ENCODE measurements at places on chromosomes 13 and 19.

- H3K27ac ChIP-seq: no peak overlapping the region
- DNase-seq: no peak
- no peaks in the 10 kb centered on the region for H3K27me3 ChIP-seq
- no peak overlapping the region for H3K4me3 ChIP-seq
- H3K4me1 ChIP-seq: no peaks in the 10 kb centered on the region
- H3K36me3 ChIP-seq: no peaks in the 10 kb centered on the region
Observed at GRCh38 chr13:73129023-73129422, 70.2 kb downstream of the KLF5 start.

DNA sequence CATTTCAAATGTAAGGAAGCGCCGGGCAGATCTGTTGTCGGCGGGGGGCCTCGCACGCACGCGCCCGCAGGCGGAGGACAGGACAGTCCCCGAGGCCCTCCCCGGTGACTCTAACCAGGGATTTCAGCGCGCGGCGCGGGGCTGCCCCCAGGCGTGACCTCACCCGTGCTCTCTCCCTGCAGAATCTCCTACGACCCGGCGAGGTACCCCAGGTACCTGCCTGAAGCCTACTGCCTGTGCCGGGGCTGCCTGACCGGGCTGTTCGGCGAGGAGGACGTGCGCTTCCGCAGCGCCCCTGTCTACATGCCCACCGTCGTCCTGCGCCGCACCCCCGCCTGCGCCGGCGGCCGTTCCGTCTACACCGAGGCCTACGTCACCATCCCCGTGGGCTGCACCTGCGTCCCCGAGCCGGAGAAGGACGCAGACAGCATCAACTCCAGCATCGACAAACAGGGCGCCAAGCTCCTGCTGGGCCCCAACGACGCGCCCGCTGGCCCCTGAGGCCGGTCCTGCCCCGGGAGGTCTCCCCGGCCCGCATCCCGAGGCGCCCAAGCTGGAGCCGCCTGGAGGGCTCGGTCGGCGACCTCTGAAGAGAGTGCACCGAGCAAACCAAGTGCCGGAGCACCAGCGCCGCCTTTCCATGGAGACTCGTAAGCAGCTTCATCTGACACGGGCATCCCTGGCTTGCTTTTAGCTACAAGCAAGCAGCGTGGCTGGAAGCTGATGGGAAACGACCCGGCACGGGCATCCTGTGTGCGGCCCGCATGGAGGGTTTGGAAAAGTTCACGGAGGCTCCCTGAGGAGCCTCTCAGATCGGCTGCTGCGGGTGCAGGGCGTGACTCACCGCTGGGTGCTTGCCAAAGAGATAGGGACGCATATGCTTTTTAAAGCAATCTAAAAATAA, 18.2 kb downstream of the IL17D start:
- H3K36me3 ChIP-seq: no peaks in the 10 kb centered on the region
- H3K27ac ChIP-seq: no peak overlapping the region
- no peak for DNase-seq
- no peak overlapping the region for H3K4me3 ChIP-seq
- peaks cover 2% of the 10 kb centered on the region for H3K4me1 ChIP-seq
- peaks cover 19% of the 10 kb centered on the region for H3K27me3 ChIP-seq

DNA sequence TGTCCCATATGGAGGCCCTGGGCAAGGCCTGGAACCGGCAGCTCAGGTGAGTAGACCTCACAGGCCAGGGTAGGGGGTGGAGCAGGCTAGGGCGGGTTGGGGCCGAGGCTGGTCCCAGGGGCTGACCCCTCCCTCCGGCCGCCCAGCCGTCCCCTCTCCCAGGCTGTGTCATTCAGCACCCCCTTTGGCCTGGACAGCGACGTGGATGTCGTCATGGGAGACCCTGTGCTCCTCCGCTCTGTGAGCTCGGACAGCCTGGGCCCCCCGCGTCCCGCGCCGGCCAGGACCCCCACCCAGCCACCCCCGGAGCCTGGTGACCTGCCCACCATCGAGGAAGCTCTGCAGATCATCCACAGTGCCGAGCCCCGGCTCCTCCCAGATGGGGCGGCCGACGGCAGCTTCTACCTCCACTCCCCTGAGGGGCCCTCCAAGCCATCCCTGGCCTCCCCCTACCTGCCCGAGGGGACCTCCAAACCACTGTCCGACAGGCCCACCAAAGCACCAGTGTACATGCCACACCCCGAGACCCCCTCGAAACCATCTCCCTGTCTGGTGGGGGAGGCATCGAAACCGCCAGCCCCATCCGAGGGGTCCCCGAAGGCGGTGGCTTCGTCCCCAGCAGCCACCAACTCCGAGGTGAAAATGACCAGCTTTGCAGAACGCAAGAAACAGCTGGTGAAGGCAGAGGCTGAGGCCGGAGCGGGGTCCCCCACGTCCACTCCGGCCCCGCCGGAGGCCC, 16.0 kb downstream of the CAMSAP3 start:
- H3K4me3 ChIP-seq: no peak overlapping the region
- H3K4me1 ChIP-seq: no peaks in the 10 kb centered on the region
- no peak for DNase-seq
- no peak overlapping the region for H3K27ac ChIP-seq

DNA sequence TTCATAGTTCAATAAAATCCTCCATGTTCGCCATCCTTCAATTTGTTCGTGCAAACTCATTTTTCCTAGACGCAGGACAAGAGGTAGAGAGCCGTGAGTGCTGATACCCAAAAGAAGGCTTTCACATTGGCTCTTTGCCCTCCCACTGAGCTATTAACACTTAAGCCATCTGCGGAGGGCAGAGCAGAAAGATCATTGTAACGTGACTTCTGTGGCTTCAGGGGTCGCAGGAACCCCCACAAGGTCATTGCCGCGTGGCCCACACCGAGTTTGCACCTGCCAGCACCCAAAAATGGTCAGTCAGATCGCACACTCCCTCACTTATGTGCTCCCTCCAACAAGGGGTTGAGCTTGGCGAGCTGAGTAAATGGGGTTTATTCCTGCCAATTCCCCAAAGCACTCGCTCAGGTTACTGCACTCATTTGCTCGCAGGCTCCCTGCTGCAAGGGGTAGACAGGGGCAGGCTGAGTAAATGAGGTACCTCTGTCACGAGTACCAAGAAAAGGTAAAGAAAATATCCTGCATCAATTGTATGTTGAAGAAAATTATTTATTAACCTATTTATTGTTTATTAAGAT, 144.1 kb downstream of the PRR20E start:
- H3K4me3 ChIP-seq: no peak overlapping the region
- DNase-seq: no peak
- H3K27me3 ChIP-seq: no peaks in the 10 kb centered on the region
- no peaks in the 10 kb centered on the region for H3K36me3 ChIP-seq
- H3K27ac ChIP-seq: no peak overlapping the region

DNA sequence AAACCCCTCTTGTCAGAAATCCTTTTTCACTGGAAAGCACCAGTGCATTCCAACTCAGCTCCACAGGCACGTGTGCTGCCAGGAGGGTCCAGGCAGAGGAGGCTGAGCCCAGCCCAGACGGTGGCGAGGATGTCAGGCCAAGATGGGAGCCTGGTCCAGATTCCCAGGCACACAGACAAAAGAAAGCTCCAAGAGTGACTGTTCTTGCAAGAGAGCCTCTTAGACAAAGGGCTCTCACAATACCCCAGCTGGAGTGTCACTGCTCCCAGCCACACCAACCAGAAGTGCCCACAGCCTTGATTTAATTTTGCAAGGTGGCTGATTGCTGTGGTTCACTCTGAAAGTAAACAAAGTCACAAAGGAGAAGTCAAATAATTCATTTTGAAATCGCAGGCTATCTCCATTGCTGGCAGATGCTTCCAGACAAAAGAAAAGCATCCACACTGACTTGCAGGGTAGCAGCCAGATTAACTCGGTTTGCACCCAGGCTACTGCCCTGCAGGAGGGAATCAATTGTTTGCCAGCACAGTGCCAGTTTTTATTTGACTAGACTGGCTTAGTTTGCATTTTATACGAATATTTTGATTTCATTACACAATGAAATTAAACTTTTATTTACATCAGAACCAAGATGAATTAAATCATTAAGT, 95.1 kb downstream of the RAB20 start:
- DNase-seq: no peak
- H3K27ac ChIP-seq: no peak overlapping the region
- no peaks in the 10 kb centered on the region for H3K36me3 ChIP-seq

All from activated CD4-positive, alpha-beta memory T cell treated with anti-CD3 and anti-CD28 coated beads, Interleukin-2, amount 10 ng/mL, durations not matched to agents 7 days and 5 days (primary cell).